ENCODE measurements at places on chromosomes 4 and X. TPM values are rescaled to one million over a fixed set of nuclear protein-coding genes. Genes with fewer than 3 reads are reported as not detected.
A peak's percentile ranks its signal among the peaks of the same experiment; 100 is the strongest.

DNA sequence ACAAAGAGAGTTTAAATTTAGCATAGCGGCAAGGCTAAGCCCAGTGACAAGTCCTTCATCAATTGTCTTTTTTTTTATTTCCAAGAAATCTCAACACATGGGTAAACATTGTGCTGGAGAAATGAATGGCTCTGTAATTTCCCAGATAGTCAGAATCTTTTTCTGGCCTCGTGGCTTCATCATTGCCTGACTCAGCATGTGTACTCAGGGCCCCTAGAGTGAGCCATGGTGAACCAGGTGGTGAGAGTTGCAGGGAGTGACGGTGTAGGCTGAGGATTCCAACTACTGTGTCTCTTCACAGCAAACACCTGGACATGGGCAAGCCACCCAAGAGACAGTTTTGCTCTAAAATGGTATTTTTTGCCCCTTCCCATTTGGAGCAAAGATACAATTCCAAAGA is 43.1 kb upstream of the UCP1 start:
- DNase-seq = no peak

- no peak for DNase-seq
Observed at GRCh38 chrX:109389917-109390316, 92.0 kb downstream of the GUCY2F start.

DNA sequence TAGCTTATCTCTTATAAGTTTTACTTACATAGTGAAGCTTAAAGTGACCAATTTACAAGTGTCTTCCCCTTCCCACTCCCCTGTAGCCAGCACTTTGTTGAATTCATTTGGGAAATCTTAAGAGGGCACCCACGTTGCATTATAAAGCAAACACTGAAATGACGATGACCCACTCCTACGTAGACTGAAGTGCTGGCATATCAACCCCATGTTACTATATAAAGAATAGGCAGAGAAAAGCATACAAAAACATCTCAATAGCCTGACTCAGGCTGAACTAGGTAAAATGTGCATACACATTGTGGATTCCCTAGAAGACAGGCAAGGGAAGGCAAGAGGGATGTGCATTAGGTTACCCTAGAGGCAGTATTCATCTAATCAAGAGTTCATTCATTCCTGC is 313.4 kb downstream of the TENM3 start:
- no peak for DNase-seq

DNA sequence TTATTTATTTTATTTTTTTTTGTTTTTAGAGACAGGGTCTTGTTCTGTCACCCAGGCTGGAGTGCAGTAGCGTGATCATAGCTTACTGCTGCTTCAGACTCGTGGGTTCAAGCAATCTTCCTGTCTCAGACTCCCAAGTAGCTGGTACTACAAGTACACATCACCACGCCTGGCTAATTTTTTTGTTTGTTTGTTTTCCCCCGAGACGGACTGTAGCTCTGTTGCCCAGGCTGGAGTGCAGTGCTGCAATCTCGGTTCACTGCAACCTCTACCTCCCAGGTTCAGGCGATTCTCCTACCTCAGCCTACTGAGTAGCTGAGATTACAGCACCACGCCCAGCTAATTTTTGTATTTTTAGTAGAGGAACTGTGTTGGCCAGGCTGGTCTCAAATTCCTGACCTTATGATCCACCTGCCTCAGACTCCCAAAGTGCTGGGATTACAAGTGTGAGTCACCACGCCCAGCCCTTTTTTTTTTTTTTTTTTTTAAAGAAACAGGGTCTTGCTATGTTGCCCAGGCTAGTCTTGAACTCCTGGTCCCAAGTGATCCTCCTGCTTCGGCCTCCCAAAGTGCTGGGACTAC is 32.2 kb downstream of the COPS4 start:
- DNase-seq = peak; percentile 53

- no peak for DNase-seq
Observed at GRCh38 chrX:87706134-87706533, 188.5 kb downstream of the KLHL4 start.

GRCh38 chrX:65035446-65035770 is 59.2 kb upstream of the ZC4H2 start:
- no peak for DNase-seq

DNA sequence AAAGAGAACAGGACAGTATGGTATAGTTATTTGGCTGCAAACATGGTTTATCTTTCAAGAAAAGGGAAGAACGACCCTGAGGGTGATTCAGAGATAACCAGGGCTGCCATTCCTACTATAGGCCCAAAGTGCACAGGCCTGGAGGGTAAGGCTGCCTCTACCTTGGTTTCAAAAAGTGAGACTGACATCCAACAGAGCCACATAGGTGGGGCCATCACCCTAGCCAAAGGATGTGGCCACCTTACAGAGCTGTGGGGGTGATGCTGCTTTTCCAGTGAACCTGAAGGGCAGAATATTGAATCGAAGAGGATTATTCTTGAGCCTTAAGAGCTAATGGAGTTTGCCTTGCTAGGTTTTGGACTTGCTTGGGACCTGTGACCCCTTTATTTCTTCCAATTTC is 15.7 kb downstream of the SH2D1A start:
- DNase-seq = no peak

- DNase-seq = no peak
Observed at GRCh38 chr4:154516318-154517029, 24.9 kb upstream of the DCHS2 start.

GRCh38 chrX:20001588-20001987 is 10.7 kb upstream of the BCLAF3 start:
- DNase-seq = no peak

SLC10A6 gene
- total RNA-seq = not detected

IL21 gene
- not detected for total RNA-seq

FAM47E gene
- total RNA-seq = 1.0 TPM

GPR78 gene
- not detected for total RNA-seq

Measured in MCF 10A (cell line).